ENCODE measurements at places on chromosomes 16 and 17.
A peak's percentile ranks its signal among the peaks of the same experiment; 100 is the strongest.

DNA sequence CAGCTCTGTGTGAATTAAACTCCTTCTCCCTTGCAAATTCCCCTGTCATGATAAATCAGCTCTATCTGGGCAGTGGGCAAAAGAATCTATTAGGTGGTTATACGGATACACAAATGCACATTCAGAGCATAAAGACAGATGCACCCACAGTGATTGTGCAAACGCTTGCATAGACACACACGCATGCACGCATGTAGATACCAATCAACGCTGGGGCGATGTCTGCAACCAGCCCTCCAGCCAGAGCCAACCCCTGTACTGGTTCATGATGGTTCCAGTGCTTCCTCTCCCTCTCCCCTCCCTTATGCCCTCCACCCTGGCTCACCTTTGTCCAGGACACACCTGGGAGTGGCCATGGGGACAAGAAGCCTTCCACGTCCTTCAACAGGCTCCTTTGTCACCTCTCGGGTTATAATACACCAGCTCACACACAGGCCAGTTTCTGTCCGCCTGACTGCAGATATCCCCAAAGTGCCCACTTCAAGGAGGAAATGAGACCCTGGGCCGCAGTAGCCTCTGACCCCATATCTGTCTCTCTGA lies 33.1 kb upstream of the SNN start:
- no peak for DNase-seq

DNA sequence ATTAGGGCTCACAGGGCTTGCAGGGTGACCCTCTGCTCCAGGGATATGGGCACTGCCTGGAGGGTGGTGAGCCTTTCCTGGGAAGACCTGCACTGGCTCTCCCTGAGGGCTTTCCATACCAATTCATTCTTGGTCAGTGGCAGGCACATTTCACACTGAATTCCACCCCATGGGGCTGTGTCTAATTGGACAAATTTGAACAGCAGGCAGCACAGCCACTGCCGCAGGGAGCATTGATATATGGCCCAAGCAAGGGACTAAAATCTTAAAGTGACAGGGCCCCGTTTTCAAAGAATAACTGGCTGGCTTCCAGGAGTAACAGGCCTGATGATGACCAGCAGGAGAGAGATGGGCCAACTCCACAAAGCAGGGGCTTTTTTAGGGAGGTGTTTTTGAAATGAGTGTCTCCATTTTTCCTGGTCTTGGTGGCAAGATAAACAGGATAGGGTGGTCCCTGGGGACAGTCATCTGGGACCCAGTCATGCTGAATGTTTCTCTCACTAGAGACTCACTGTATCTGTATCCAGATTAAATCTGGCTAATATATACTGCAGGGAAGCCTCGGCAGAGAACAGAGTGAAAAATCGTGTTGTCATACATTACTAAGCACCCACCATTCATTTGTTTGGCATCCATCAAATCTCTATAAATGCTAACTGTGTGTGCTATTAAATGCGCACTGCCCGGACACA lies 74.1 kb upstream of the TBX2 start:
- DNase-seq = no peak

DNA sequence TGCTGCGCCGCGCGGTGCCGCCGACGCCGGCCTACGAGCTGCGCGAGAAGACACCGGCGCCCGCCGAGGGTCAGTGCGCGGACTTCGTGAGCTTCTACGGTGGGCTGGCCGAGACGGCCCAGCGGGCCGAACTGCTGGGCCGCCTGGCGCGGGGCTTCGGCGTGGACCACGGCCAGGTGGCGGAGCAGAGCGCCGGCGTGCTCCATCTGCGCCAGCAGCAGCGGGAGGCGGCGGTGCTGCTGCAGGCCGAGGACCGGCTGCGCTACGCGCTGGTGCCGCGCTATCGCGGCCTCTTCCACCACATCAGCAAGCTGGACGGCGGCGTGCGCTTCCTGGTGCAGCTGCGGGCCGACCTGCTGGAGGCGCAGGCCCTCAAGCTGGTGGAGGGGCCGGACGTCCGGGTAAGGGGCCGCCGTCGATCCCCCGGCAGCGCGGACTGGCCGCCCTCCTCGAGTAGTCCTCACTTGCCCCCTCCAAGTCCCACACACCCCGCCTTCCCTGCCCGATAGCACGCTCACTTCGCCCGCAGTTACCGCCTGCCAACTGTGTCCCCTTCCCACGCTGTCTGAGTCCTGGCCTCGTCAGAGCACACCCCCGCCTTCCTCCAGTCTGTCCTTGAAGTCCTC lies 470 bp downstream of the MLYCD start:
- DNase-seq = peak; percentile 17

DNA sequence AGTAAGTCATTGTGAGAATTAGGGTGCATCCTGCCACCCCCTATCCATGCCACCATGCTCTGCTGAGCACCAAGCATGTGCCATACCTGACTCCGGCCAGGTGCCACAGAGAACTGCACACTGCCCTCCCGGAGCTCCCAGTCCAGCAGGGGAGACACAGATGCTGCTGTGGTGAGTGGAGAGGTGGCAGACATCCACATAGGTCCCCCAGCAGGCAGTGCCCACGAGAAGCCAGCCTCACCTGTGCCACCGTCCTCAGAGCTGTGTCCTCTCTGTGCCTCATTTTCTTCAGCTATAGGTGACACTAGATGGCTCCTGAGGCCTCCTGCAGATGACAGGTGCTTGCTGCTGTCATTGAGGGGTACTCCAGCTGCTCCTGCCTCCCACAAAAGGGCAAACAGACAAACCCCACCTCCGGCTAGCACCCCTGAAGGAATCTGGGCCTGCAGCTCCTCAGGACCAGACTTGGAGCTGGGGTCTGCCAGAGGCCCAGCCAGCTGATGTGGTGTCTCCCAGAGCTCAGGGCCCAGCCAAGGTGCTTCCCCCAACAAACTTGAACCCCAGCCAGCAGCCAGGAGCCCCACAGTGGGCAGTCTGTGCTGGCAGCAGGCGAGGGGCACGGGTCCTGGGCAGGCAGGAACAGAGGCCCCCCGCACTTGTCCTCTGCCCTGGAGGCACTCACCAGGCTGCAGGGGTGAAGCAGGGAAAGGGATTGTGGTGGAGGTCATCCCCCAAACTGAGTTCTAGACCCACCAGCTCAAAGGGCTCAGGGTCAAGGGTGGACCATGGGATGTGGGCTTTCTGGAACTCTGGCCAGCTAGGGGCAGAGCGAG lies 17.1 kb downstream of the FOXJ1 start:
- no peak for DNase-seq

GRCh38 chr16:11977376-11978041 lies 975 bp downstream of the SNX29 start:
- no peak for DNase-seq

DNA sequence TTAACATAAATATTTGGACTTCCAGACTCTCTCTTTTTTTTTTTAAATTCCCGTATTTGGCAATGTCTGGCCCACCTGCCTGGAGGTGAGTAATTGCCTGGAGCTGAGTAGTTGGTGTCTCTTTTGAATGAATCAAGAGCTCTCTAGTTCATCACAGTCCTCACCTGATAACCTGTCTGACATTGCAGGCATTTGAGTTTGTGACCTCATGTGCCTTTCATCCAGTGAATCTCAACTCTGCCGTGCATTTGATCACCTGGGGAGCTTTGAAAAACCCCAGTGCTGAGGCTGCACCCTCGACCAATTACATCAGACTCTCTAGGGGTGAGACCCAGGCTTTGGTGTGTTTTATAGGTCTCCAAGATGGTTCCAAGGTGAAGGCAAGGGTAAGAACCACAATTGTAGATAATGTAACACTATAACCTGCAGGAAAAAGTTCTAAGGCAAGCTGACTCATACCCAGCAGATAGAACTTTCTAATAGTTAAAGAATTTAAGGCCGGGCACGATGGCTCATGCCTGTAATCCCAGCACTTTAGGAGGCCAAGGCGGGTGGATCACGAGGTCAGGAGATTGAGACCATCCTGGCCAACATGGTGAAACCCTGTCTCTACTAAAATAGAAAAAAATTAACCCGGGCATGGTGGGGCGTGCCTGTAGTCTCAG lies 24.5 kb upstream of the HS3ST2 start:
- DNase-seq = no peak

- no peak for DNase-seq
Measured at GRCh38 chr16:69840975-69841374, 78.8 kb downstream of the WWP2 start.

- no peak for DNase-seq
Measured at GRCh38 chr17:31509095-31509804, 117.8 kb downstream of the RAB11FIP4 start.

DNA sequence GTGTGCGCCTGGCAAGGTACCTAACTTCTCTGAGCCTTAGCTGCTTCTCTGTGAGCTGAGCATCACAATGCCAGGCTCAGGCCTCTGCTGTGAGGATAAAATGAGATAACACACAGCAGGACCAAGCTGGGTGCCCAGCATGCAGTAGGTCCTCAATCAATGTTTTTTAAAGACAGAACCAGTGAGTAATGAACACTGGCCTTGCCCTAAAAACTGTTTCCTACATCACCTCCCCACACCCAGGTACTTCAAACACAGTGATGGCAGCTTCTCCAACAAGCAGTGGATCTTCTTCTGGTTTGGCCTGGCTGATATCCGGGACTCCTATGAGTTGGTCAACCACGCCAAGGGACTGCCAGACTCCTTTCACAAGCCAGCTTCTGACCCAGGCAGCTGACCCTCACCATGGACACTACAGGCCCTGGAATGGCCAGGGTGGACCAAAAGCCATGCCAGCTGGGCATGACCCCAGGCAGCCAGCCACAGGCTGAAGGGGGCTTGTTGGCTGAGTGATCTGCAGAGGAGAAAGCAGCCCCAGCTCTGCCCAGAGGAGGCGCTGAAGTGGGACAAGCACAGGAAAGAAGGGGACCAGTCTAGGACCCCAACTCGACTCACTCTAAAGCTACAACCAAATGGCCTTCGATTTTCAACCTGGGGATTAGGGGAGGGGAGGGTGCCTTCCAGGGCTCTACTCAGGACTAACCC lies 3.9 kb downstream of the NAGS start:
- DNase-seq = no peak

- DNase-seq = no peak
Measured at GRCh38 chr17:11486101-11486867, 112.0 kb upstream of the DNAH9 start.

DNA sequence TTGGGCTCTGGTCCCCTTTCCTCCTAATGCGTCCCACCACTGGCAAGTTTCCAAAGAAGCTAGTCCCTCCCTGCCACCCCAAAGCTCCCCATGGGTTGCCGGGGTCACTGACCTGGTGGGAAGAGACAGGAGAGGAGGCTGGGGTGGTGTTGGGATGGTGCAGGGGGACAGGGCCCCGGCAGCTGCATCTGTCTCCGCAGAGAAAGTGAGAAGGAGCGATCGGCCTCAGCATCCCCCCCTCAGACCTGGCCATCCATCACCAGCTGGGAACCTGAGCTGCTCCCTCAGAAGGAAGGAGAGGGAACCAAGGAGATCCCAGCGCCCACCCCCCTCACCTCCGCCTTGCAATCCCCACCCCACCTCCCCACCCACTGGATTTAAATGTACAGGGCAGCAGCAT lies 3.3 kb downstream of the ETV4 start:
- DNase-seq = no peak
